ENCODE measurements at places on chromosomes 4 and X.

- no peak for DNase-seq
Measured at GRCh38 chr4:173130687-173131086, 37.9 kb upstream of the GALNT7 start.

DNA sequence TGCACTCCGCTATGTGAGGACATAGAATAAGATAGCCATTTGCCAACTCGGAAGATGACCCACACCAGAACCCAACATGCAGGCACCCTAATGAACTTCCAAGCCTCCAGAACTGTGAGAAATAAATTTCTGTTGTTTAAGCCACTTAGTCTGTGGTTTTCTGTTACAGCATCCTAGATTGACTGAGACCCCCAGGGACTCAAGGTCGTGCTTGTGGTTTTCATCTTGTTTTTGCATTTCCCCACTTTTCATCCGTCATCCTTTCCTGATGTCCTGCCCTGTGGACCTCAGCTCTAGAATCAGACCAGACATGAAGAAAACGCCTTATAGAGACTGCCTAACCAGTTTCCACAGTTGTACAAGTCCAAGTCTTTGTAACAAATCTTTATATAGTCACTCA lies 54.4 kb downstream of the MCUB start:
- no peak for DNase-seq

DNA sequence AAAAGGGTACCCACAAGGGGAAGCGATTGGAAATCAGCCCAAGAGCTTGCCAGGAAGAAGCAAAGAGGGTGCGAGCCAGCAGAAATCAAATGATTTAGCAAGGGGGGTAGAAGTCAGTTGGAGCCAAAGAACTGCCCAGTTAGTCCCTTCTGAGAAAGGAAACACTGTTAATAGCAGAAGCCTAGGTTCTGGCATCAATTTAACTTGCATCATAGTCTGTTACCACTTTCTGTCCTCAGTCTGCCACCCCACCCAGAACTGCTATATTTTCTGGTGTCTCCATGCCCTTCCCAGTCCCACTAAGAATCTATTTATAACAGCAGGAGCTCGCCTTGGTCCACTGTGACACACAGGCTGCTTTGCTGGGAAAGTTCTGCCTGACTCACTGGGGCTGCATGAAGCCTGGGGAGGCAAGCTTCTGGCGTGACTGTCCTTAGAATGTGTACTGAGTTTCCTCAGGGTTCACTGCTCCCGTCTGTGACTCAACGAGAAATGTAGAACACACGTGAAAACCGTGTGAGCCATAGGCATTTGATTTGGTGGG lies 157.8 kb upstream of the TTC29 start:
- no peak for DNase-seq

DNA sequence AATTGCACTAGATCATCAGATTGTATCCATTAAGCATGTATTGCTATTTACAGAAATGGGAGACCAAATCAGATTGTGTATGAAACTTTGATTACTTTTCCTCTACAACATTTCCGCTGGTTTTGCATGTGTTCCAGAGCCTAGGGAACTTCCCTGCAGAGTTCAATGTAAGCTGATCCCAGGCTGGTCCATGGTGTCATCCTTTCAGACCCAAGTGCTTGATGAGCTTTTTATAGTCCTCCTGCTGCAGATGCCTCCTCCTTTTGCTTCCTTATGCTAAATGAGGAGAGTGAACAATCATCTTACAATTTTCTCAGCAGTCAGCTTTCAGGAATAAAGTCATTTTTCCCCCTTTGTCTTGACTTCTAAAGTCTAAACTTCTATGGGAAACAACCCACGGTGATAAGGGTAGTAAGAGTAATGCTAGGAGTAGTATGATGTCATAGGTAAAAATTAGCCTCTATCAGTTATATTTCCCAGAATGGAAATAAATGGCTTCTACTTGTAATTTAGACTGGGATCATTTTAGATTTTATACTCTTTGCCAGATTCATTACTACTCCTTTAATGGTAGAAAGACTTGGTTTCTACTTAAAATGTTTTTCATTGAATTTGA lies 55.1 kb upstream of the SLC4A4 start:
- DNase-seq, result no peak

DNA sequence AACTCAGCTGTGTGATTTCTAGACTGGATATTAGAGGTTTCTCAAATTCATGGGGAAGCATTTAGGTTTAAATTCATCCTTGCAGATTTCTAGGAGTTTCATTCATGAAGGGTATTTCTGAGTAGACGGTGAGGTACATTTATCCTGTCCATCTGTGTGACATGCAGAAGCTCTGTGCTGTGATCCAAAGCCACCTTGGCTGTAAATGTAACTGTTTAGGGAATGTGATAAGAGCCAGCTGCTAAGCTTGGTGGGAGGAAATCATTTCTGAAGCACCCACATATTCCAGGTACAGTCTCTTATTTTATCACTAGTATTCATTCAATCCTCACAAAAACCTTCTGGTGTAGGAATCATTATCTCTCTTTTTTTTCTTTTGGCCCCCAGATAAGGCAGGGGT lies 8.7 kb upstream of the DCTD start:
- no peak for DNase-seq

GRCh38 chr4:147736458-147736857 lies 4.6 kb downstream of the ARHGAP10 start:
- DNase-seq, result no peak

DNA sequence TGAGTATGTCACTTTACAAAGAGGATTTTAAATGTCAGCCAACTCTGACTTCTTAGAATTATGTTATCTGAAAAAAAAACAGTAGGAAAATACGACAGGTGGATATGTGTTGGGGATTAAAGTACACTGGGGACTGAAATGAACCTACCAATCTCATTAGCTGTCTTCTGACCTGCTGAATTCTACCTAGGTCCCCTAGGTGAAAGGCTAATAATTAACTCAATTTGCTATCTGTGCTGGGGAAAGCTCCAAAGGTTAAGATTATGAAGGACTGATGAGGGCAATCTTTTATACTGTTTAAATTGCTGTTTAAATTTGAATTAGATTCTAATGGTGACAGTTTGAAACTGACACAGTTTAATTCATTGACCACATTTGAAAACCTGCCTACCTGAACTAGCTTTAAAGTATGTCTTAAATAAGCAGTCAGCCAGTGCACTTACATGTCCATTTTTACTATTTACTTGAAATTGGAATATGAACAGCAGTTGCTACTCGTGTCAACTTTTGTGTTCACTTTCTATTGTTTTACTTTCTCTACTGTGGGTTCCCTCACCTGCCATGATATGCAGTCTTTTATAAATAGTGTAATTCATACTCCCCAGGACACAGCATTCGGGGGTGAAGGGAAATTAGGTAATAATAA lies 977.3 kb downstream of the C4orf33 start:
- no peak for DNase-seq

GRCh38 chrX:18041656-18042055 lies 179.0 kb downstream of the BEND2 start:
- no peak for DNase-seq

- no peak for DNase-seq
Measured at GRCh38 chr4:6416518-6417286, 55.7 kb downstream of the PPP2R2C start.

- no peak for DNase-seq
Measured at GRCh38 chr4:23039818-23040217, 347.1 kb downstream of the GBA3 start.

DNA sequence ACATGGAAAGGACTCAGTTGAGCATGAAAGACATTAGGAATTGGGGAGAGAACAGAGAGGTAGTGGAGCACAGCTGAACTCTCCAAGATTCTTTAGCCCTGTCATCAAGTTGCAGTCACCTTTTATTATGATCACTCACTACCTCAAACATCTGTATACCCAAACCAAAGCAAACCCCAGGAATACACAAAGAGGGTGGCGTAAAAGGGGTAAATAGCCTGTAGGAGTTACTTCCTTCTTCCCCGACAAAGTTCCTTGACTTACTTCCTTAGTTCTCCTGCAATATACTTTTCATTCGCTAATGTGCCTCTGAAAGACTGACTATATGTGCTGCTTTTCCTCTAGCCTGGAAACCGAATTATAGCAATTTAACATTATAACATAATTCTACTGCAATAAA lies 159.9 kb downstream of the SPRY1 start:
- no peak for DNase-seq

DNA sequence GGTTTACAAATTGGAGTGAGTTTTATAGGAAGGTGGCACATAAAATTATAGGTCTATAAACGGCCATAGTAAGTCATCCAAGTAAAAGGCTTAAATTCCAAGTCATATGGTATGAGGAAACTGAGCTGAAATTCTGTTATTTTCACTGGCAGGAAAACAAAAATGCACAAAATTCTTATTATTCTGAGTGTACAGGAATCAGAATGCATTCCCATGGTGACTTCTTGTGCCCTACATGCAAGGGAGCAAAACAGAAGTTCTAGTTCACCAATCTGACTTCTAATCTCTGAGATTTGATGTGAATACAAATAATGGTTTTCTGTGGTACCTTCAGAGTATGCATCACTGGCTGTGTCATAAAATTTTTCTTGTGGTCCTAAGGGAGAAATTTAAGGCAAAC lies 102.9 kb downstream of the CLCN4 start:
- no peak for DNase-seq

DNA sequence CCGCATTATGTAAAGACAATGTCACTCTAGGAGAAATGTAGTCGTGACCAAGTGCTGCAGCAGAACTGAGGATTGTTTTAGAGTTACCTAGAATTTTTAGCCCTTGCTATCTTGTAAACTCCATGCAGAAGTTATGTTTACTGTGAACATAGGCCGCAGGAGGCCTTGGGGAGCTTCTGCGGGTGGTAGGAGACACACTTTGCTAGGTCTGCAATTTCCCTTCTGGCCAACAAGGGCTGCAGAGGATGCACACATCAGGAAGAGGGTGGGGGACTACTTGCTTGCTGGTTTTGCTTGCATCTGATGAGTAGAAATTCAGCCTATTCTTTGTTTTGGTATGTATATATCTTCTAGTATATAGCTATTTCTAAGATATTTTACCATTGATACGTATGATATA lies 23.1 kb downstream of the BANK1 start:
- no peak for DNase-seq

DNA sequence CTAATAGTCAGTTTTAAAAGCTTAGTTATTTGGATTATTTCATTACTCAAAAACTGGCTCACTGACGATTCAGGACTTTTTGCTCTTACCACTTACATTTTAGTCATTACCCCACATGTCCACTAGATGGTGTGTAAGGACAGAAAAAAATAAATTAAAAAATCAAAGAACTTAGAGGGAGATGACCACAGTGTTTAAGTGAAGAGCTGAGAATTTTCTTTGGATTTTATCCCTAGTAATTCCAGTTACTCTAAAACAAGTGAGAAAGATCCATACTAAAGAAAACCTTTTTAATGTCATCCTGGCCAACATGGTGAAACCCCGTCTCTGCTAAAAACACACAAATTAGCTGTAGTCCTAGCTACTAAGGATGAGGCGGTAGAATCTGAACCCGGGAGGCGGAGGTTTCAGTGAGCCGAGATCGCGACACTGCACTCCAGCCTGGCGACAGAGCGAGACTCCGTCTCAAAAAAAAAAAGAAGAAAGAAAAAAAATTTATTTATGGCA lies 26.4 kb upstream of the TMPRSS11B start:
- no peak for DNase-seq

DNA sequence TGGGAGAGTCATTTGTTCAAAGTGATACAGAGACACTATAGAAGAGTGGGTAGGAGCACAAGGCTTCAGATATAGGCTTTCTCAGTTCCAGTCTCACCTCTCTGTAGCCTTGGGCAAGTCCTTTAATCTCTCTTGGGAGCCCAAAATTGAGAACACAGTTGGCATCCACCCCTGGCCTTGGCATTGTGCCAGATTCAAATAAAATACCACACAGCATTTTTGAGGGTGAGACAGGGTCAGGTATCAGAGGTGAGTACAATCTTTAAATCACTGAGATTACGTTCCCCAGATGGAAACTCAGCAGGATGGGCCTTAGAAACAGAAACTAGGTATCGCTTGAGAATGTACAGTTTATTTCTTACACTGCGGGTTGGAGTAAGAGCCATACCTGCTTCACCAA lies 25.2 kb upstream of the SMIM10L2A start:
- no peak for DNase-seq

- DNase-seq, result no peak
Measured at GRCh38 chrX:87664381-87664780, 146.8 kb downstream of the KLHL4 start.

GRCh38 chrX:16137416-16138107 lies 14.2 kb downstream of the GRPR start:
- DNase-seq, result no peak

GRCh38 chr4:7044137-7044930 lies 1.2 kb downstream of the TADA2B start:
- DNase-seq, result no peak

DNA sequence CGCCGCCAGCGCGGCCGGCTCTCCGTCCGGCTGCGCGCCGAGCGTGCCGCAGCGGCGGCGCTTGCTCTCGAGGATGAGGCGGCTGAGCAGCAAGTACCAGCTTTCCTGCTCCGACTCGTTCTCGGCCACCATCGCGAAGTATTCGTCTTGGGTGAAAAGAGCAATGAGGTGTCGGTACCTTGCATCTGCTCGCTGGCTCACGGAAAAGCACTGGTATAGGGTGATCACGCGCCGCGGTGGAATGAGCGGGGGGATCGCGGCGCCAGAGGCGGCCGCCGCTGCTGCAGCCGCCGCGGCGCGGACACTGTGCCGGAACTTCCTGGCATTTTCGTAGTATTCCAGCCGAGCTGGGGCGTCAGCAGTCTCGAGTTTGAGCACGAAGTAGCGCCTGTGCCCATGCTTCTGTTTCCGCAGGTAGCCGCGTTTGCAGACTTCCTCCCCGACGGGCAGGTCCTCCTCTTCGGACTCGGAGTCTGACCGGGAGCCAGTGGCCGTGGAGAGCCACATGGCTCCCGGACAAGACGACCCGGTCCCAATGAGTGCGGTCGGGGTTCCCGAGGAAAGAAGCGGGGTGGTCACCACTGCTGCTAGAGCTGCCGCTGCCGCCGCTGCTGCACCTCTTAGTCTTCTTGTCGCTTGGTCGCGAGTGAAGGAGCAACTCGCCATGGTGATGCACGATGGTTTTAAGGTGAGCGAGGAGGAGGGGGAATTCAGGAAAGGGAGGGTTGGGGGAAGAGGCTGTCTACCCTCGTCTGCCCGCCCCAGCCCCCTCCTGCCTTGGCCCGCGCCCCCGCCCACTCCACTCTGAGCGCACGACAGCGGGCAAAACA lies 469 bp downstream of the IRS4 start:
- no peak for DNase-seq

GRCh38 chrX:9860826-9861225 lies 74.6 kb downstream of the SHROOM2 start:
- DNase-seq, result no peak

Data from activated naive CD8-positive, alpha-beta T cell treated with anti-CD3 and anti-CD28 coated beads, Interleukin-2, amount 50 U/mL, for 24 hours (primary cell).